ENCODE measurements at places on chromosomes 6 and 20. TPM values are rescaled to one million over a fixed set of nuclear protein-coding genes. Genes with fewer than 3 reads are reported as not detected.

GRCh38 chr6:140003217-140003616, 628.8 kb upstream of the CITED2 start:
- no peak overlapping the region for H3K27ac ChIP-seq
- no peaks in the 10 kb centered on the region for H3K4me1 ChIP-seq
- no peak for ATAC-seq
- H3K4me3 ChIP-seq, result no peak overlapping the region
- no peaks in the 10 kb centered on the region for H3K36me3 ChIP-seq
- H3K27me3 ChIP-seq, result peaks cover 7% of the 10 kb centered on the region

DNA sequence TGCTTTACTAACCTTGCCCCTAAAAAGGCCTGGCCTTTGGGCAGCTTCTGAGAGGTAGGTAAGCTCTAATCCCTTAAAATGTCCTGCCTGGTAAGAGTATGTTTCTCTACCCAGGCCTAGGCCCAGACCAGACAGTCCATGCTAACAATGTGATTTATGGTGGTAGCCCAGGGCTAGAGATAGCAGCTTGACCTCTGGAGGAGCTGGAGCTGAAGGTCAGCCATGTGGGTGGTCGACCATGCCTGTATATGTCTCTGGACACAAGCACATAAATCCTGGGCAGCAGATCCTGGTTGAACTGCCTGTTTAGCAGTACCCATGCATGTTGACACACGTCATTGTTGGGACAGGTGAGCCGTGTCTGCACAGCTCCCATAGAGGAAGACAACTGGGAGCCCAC, 62.1 kb upstream of the PHACTR1 start:
- no peak for ATAC-seq
- H3K4me3 ChIP-seq, result no peak overlapping the region
- H3K36me3 ChIP-seq, result no peaks in the 10 kb centered on the region
- H3K27me3 ChIP-seq, result no peaks in the 10 kb centered on the region

Gene CALHM4
- total RNA-seq, result not detected

- H3K27me3 ChIP-seq, result peaks cover 6% of the 10 kb centered on the region
- H3K4me3 ChIP-seq, result no peak overlapping the region
- no peaks in the 10 kb centered on the region for H3K36me3 ChIP-seq
- no peak overlapping the region for H3K27ac ChIP-seq
- no peaks in the 10 kb centered on the region for H3K4me1 ChIP-seq
- ATAC-seq, result no peak
These were observed 118.1 kb downstream of the CEBPB start for GRCh38 chr20:50308513-50309279.

GRCh38 chr6:166955121-166955864, 1.1 kb downstream of the RNASET2 start:
- peak overlapping the region; percentile 42 for H3K27ac ChIP-seq
- H3K4me1 ChIP-seq, result peaks cover 56% of the 10 kb centered on the region
- peaks cover 61% of the 10 kb centered on the region for H3K36me3 ChIP-seq
- ATAC-seq, result no peak
- peak overlapping the region; percentile 99 for H3K4me3 ChIP-seq

DNA sequence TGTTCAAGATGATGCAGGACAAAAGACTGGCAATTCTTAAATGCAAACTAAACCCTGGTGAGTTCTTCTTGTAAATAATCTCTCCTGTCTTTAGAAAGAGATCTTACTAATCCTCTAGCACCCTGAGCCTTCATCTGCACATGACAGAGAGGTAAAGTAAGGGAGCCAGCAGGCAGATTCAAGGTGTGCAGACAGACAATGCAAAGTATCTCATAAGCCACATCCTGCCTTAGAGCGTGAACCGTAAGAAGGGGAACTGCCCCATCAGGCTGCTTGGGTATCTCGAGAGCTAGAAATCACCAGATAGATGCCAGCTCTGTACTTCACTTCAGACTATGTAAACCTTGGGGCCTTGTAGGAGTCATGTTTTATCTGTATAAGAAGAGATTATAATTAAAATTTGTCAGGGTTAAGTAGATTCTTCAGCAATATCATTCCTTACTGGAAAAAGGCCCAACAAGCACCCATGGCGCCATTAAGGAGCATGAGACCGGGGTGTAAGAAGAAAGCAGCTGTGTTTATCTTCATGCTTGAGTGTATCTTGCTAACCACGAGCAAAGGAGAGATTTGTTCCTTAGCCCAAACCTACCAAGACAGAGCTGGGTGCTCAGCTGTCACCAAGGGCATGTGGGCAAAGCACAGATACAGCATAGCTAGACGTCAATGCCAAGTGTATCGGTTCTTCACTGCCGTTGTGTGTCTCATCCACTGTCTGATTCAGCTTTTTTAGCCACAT, 24.4 kb downstream of the CNR1 start:
- no peak for ATAC-seq
- no peak overlapping the region for H3K27ac ChIP-seq
- no peaks in the 10 kb centered on the region for H3K4me1 ChIP-seq
- H3K36me3 ChIP-seq, result no peaks in the 10 kb centered on the region
- H3K4me3 ChIP-seq, result no peak overlapping the region

Gene ETV7
- 16.9 TPM for total RNA-seq

Gene SLC17A4
- not detected for total RNA-seq

Gene GPR6
- not detected for total RNA-seq

- H3K27ac ChIP-seq, result no peak overlapping the region
- no peaks in the 10 kb centered on the region for H3K4me1 ChIP-seq
- no peak overlapping the region for H3K4me3 ChIP-seq
- H3K27me3 ChIP-seq, result peaks cover 42% of the 10 kb centered on the region
- H3K36me3 ChIP-seq, result no peaks in the 10 kb centered on the region
- ATAC-seq, result no peak
These were observed 37.2 kb downstream of the TRMT6 start for GRCh38 chr20:5913166-5913565.

- H3K36me3 ChIP-seq, result peaks cover 69% of the 10 kb centered on the region
- ATAC-seq, result no peak
- no peak overlapping the region for H3K27ac ChIP-seq
- no peak overlapping the region for H3K4me3 ChIP-seq
These were observed 53.6 kb upstream of the EDN3 start for GRCh38 chr20:59246691-59247400.

DNA sequence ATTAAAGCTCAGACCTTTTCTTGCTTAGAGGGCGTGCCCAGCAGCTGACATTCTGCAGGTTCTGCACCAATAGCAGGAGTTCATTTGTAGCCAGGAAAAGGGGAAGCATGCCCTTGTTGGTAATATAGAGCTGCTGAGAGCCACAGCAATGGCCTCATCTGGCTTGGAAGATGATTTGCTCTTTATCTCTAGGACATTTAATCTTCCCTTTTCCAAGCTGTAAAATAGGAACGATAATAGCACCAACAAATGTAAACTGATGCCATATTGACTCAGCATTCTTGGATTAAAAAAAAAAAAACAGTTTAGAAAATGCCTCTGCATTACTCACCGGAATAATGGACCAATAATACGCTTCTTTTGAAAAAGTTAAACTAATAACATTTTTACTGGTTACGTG, 93.4 kb upstream of the SLC2A12 start:
- H3K36me3 ChIP-seq, result no peaks in the 10 kb centered on the region
- no peak overlapping the region for H3K4me3 ChIP-seq
- H3K27me3 ChIP-seq, result no peaks in the 10 kb centered on the region
- H3K4me1 ChIP-seq, result no peaks in the 10 kb centered on the region
